Kidney epithelial cell (primary cell): ENCODE measurements at places on chromosomes 6 and 20. TPM values are rescaled to one million over a fixed set of nuclear protein-coding genes. Genes with fewer than 3 reads are reported as not detected.

- no peak for DNase-seq
Observed at GRCh38 chr20:33466303-33466646, 22.7 kb upstream of the SNTA1 start.

DNA sequence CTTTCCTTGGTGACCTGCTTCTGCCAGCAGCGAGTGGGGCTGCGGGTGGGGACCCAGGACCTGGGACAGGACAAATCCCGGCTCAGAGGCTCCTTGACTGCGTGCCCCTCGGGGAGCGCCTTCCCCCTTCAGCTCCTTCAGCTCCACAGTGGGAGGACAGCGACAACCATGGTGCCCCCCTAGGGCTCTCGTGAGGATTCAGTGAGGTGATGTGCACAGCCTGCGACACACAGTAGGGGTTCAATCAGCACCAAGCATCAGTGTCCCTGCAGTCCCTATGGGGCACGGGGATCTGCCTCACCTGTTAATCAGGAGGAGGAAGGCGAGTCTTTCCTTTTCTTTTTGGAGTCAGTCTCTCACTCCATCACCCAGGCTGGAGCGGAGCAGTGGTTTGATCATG is 209.2 kb downstream of the PREX1 start:
- no peak for DNase-seq

- DNase-seq = peak; percentile 49
Observed at GRCh38 chr6:16676978-16677377, 84.3 kb downstream of the ATXN1 start.

GRCh38 chr6:122372647-122373046 is 26.8 kb upstream of the HSF2 start:
- no peak for DNase-seq

DNA sequence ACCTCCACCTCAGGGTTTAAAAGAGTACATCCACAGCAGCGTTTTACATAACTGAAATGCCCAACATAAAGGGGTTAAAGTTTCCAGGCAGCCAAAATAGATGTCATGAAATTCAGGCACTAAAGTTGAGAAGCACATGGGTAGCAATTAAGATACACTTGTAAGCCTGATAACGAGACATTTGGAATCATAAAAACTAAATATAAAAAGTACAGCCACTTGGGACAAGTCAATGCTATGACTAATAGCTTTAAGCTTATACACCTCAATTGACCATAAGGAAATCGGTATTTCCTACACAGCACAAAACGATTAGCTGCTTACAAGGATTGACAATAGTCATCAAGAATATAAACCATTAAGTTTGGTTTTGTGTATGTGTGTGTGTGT is 11.8 kb downstream of the LOC128125822 start:
- DNase-seq = no peak

GRCh38 chr6:108559884-108560462 is 744 bp upstream of the FOXO3 start:
- no peak for DNase-seq

GRCh38 chr20:33851842-33852466 is 40.8 kb downstream of the CHMP4B start:
- DNase-seq = no peak

Gene MOXD1
- 20.3 and 22.6 TPM in 2 replicates for total RNA-seq

Gene STX11
- total RNA-seq = 4.1 and 4.3 TPM in 2 replicates

Gene NDUFAF5
- total RNA-seq = 17.5 and 46.8 TPM in 2 replicates
